NCI-H510A (cell line): ENCODE measurements at places on chromosomes 1 and 21.

DNA sequence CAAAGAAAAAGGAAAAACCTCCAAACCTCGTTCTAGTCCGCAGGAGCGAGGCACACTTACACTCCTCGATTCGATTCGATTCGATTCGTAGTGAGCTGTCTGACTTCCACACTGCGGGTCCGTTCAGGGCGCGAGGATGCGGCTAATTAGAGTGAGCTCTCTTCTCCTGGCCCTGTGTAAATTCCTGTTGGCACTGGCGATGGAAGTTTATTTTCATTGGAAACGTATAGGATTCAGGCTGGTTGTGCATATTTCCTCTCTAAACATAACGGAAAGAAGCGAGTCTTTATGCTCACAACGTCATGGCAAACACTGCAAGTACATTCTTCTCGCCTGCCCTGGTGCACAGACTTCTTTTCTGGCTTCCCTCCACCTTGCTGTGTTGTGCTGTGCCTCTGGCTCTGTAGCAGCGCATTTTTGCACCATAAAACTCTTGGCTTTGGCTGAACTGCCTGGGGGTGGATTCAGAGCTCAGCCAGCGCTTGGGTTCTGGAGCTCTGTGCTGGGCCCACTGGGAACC is 2.7 kb downstream of the HUNK start:
- no peak for DNase-seq

DNA sequence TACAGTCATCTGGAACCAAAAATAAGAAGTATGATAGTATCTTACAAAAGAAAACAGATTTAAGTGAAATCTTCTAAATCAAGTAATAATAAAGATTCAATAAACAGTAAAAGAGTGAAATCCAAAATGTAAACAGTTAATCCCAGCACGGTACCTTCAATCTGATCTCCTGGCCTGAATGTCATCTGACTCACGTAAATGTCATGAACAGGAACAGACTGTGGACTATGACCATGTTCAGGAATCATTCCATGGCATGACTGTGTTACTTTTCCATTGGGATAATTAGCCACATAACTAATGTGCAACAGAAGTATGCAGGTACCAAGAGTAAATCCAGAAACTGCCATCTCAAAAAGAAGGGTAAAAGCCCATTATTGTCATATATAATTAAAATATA is 18.0 kb downstream of the FRRS1 start:
- no peak for DNase-seq

DNA sequence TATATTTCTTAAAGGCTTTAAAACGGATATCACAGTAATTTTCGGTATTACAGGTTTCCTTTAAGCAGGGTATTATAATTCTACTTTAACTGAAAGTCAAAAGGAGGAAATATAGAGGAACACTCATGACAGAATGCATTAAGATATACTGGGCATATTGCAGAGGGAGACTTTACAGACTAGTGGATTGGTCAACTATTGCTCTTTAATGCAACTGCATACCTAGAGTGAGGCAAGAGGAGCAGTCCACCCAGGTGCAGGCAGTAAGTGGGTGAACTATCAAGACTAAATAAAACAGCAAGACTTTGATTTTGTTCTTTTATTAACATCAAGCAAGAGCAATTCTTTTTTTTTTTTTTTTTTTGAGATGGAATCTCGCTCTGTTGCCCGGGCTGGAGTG is 10.5 kb downstream of the SCAF4 start:
- DNase-seq = no peak

DNA sequence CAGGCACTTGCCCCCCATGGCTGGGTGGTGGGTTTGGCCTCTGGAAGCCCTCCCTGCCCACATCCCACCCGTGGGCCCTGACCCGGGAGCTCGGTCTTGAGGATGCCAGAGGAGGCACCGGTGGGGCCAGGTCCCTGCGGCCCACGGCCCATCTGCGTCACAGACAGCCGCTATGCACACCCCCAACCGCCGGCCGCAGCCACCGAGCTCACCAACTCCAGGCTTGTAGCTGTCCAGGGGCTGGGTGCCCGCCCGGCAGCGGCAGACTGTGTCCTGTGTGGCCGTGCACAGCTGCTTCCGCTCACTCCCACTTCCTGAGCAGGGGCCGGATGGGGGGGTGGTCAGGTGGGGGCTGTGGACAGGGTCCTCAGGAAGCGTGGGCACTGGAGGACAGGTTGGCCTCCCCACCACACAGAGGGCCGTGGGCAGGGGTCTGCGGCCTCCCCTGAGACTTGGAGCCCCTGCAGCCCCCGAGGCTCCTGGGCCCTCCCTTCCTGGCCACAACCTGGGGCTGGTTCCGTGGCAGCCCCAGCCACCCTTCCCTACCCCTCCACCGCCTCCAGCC is 1.1 kb downstream of the TNFRSF4 start:
- DNase-seq = no peak

DNA sequence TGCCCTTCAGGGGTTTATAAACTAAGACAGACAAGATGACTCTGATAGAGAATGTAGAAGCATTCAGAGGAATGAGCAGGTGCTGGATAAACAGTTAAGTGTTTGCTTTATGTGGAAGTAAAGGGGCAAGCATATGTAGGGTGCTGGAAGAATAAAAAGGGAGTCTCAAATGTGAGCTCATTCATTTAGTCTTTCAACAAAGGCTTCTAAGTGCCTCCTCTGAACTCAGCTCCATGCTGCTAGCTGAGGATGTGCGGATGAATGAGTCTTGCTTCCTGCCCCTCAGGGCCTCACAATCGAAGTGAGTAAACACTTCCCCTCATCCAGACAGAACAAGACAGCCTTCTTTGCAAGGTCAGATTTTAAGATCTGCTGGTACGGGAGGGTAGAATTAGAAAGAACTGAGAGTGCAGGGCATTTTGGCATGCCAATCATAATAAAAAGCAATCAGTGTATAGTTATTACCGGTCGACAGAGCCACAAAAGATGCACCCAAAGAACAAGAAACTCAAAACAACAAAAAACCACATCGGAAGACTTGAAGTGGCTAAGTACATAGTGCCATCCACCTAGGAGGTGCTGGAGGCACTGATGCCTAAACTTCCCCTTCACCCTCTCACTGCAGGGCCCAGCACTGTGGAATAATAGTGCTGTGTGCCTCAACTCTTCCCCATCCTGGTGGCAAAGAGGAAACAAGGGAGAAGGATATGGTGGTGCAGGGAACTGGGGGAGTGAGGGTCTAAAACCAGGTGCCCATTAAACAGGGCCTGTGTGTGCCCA is 69.8 kb downstream of the TNR start:
- DNase-seq = no peak

DNA sequence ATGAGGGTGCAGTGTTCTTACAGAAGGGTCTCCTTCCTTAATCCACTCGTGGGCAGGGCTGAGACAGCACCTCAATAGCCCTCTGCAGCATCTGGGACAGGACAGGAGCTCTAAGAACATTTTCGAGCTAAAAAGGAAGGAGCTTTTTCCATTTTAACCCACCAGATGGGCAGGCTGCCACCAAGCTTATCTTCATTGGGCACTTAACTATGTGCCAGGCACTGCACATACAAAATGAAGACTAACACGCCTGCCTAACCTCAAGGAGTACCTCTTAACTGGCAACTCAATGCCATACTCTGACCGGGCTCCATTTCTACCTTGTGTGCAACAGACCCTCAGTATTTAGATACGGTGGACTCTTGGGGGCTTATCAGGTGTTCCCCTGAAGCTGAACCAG is 48.2 kb downstream of the SSBP3 start:
- DNase-seq = no peak
